AG09319 (cell line): ENCODE measurements at places on chromosomes 7 and 10.

DNA sequence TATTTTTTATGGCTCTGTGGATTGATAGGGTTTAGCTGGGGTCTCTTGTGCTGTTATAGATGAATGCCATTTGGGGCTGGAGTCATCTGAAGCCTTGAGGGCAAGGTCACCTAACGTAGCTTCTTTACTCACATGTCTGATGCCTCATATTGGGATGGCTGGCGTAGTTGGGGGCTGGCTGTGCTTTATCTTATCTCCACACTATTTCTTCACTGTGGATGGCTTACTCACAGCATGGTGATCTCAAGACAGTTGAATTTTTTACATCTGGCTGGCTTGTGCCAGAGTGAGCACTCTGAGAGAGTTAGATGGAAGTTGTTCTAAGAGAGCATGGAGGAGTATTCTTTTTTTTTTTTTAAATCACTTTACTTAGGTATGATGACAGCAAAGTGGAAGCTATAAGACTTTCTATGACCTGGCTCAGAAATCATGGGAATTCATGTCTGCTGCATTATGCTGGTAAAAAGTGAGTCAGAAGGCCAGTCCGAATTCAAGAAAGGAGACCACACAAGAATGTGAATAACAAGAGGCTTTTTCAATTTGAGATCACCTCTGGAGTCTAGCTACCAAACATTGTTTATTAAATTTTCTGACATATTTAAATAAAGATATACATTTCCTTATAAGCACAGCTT lies 252.4 kb upstream of the TPK1 start:
- no peak for DNase-seq

DNA sequence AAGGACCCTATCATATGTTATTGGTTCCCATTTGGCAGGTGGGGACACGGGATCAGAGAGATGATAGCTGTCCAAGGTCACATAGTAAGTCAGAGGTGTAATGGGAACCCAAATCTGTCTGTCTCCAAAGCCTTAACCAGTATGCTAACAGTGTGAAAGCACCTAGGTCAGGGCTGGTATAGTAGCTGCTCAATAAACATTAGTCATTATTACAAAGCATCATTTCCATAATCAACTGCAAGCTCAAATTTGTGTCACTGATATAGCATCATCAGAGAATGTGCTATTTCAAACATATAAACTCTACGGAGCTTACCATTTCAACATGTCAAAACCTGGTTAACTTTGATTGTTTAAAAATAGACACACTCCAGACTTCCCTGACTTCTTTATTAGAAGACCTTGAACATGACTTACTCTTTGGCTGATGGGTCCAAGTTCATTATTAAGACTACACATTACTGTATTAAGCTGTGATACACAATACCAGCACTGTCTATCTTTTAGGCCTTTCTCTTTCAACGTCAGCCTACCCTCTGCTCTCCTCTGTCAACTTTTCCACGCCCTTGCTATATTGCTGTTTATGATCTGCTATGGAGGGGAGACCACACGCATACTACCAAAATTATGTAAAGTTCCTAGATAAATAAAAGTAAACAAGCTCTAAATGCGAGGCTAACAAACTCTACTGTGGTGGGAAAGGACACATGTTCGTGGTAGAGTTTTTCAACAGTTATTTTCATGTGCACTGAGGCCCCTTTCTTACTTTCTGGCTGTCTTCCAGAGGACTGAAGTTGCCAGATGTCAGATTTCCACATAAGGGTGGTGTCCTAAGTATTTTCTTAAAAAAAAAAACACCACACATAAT lies 33.6 kb downstream of the DNMBP start:
- peak; percentile 54 for DNase-seq

DNA sequence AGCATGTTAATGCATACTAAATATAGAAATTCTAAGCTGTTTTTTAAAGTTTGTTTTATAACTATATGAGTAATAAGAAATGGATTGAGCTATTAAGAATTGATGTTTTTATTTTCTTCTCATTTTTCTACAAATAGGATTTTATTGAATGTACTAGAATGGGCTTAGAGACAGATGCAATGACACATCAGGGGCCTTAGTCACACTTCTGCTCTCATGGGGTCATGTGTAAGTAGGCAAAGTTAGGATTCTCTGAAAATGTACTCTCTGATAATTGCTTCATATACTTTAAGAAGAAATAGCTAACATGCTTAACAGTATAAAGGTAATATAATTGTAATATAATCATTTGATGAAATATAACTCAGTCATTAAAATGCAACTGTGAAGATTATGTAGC lies 154.6 kb downstream of the ZNF438 start:
- DNase-seq: no peak

GRCh38 chr10:126731610-126731990 lies 61.1 kb upstream of the C10orf90 start:
- DNase-seq: peak; percentile 20

DNA sequence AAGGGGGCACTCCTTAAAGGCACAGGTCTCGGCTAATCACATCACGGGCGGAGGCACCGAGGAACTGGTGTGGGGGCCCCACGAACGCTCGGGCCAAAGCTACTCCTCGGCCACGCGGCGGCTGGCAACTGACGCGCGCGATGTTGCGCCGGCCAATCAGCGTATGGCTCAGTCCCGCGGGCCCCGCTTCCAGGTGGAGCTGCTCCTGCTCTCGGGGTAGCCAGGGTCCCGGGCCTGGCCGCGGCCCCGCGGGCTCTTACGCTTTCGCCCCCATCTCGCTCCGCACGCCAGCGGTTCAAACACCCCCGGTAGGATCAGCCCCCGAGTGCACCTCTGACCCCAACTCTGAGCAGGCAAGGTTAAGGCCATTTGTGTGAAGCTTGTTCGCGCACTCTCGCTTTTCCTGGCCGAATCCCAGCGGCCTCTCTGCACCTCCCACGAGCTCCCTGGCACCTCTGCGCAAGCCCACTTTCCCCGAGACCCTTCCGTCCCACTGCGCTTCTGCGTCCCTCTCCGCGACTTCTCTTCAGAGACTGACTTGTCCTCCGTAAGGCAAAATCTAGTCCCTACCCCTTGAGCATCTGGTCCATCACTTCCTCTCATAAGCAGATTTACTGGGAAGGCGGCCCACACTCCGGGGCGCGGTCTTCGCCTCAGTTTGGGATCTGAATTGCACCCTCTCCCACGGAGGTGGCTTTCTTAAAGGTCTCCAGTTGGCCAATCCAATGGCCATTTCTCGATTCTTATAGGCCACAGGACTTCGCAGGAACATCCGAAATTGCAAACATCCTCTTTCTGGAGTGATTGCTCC lies 200.9 kb upstream of the TBX20 start:
- DNase-seq: no peak

- DNase-seq: no peak
Measured at GRCh38 chr7:112133328-112133727, 72.9 kb downstream of the DOCK4 start.

- DNase-seq: no peak
Measured at GRCh38 chr10:47268696-47269095, 31.3 kb upstream of the GDF10 start.

DNA sequence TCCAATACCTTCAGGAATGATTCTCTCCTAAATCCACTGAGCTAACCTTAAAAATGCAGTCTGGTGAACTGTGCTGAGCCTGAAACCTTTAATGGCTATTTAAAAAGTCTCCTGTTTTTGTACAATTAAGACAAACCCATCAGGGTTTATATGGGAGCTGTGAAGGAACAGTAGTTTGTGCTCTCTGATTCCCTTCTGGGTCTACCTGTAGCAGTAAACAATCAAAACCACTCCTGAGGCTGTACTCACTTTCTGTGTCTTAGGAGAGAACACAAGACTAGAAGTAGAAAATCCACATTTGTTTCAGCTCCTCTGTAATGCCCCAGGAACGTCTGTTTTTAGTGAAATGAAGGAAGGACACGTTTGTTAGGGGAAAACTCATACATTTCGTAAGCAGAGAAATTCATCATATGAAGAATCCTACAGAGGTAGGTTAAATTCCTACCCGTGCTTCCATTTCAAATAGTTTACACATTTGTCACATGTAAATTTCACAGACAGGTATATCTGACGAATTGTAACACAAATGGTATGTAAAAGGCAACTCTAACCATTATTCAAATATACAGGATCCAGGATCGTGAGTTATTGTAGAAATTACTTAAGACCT lies 2.6 kb downstream of the CUX1 start:
- DNase-seq: no peak

GRCh38 chr7:139838876-139839275 lies 9.8 kb downstream of the TBXAS1 start:
- no peak for DNase-seq

DNA sequence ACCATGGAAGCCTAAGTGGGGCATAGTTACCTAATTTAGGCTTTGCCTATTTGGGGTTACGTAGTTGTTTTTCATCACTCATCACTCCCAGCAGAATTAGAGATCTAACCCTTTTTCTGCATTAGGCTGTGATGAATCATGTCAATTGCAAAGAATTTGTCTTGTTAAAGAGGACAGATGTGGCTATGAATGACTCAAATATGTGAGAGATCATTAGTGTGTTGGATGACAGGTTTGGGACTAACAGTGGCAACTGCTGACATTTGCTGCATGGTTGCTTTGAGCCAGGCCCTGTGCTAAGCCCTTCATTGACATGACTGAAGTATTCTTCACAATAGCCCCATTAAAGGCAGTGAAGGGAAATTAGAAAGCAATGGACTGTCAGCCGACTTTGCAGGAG lies 83.4 kb upstream of the BMPER start:
- no peak for DNase-seq

DNA sequence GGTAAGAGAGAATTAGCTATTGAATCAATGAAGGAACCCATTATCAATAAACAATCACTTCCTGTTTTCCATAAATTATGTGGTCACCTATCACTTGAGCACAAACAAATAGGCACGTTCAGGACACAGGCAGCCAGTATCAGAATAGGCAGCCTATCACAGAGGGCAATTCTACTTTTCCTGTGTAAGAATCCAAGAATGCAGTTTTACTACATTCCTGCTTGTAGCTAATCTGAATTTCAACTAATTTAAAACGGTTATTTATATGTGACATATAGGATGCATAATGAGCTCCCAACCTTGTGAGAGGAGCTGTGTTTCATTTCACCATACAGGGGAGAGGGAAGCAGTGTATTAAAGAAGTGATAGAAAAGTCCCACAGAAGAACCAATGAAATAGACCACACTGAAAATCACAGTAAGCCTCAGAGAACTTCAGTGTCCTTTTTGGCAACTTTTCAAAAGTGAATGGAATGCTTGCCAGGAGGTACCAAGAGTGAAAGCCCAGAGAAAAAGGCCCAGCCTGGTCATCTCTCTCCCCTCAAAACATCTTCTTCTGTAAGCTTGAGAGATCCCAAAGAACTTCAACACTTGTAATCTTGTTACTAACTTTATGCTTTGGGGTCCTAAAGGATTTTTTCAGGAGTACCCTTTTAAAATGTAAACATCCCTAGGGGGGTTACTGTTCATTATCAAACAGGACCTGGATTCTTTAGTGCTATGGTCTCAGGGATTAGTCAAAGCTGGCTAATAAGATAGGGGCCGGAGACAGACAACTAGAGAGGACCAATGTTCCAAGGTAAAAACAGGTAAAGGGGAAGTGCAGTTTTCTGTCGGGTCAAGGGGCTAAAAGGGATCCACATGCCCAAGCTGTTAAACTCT lies 1.3 kb downstream of the IMMP2L start:
- DNase-seq: no peak
